ENCODE measurements at places on chromosomes 2 and 18. TPM values are rescaled to one million over a fixed set of nuclear protein-coding genes. Genes with fewer than 3 reads are reported as not detected.

GRCh38 chr2:161352719-161353118 lies 44.5 kb downstream of the PSMD14 start:
- no peaks in the 10 kb centered on the region for H3K36me3 ChIP-seq
- DNase-seq = no peak
- H3K27ac ChIP-seq = no peak overlapping the region
- no peaks in the 10 kb centered on the region for H3K4me1 ChIP-seq
- H3K4me3 ChIP-seq = no peak overlapping the region
- H3K27me3 ChIP-seq = no peaks in the 10 kb centered on the region

DNA sequence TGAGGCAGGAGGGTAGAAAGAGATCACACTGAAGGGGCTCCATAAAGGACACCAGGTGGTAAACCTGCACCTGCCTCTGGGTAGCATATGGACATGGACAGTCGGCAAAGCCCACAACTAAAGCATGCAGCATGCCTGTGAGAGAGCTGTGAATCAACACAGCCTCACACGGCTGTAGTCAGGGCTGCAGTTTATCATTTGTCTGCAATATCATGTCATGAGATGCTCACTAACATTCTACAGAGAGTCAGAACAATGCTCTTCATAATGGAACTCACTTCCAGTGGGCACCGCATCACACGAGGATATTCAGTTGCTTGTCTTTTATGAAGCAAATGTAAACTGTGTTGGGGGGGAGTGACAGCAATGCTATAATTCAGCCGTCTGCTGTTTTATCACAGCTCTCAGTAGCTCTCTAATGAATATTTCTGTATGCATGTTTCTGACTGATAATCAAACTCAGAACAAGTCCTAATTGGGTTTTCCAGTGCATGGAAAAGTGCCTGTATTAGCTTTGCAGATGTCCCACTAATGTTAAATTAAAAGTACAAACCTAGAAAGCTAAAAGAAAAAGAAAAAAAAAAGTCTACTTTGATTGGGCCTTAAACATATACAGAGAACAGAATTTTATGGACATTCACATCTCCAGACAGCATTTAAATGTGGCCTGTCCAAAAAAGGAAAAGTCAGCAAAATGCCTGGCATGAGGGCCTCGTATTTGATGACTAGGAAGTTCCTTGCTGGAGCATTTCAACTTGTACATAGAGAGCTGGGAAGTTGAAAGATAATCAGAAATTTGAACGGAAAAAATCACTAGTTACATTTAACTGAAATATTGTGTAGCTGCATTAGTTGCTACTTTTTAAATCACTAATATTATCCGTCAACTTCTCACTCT lies 406.1 kb upstream of the SOX11 start:
- H3K27ac ChIP-seq = no peak overlapping the region
- no peaks in the 10 kb centered on the region for H3K4me1 ChIP-seq
- no peak overlapping the region for H3K4me3 ChIP-seq
- H3K27me3 ChIP-seq = no peaks in the 10 kb centered on the region

DNA sequence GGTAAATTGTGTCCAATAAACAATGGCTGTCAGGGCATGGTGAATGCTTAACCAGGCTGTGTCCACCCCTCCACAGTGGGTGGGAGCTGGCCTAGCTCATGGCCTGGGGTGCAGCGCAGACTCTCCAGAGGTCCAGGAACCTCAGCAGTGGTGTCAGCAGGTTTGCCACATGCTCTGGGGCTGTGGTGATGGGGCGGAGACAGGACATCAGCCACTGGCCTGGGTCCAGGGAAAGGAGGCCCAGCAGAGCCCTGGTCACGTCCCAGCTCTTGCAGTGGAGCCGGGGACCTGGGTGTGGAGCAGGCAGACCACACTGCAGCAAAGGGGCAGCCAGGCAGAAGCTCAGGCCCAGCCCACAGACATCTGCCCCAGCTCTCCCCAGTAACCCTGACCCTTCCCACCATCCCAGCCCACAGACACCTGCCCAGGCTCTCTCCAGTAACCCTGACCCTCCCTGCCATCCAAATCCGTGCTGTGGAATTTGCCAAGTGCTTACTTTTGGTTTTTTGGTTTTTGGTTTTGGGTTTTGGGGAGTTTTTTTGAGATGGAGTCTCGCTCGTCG lies 13.8 kb upstream of the KIF1A start:
- no peaks in the 10 kb centered on the region for H3K36me3 ChIP-seq
- peaks cover 43% of the 10 kb centered on the region for H3K27me3 ChIP-seq

DNA sequence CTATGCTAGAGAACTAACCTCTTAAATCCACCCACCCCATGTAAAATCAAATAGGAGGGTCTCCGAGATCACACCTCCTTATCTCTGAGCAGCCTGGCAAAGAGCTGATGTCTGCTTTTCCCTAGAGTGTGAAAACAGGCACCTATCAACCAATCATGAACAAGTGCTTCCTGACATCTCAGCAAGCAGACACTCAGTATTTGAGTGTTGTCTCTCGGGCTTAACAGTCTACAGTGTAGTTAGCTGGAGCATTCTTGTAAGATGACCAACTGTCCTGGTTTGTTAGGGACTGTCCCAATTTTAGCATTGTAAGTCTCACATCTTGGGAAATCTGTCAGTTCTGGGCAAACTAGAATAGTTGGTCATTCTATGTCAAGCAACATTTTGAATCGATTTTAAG lies 26.4 kb downstream of the MARCHF4 start:
- no peak overlapping the region for H3K4me3 ChIP-seq
- no peaks in the 10 kb centered on the region for H3K36me3 ChIP-seq
- no peaks in the 10 kb centered on the region for H3K27me3 ChIP-seq
- DNase-seq = no peak
- peaks cover 50% of the 10 kb centered on the region for H3K4me1 ChIP-seq

OBSL1 gene
- total RNA-seq = 60.4 TPM

DNA sequence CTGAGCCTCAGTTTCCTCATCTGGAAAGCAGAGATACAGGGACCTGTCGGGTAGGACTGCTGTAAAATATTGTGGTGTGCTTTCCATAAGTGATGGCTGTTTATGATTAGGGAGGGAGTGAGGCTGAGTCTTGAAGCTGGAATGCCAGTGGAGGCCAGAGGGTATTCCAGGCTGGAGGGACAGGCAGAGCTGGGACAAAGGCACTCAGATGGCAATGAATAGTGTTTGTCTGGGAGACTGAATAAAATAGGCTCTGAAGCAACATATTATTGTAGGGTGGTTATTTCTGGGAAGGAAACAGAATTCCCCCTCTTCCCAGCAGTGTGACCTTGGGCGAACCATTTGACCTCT lies 120.7 kb downstream of the INHBB start:
- DNase-seq = peak; percentile 58
- H3K27ac ChIP-seq = no peak overlapping the region
- H3K4me3 ChIP-seq = no peak overlapping the region
- H3K27me3 ChIP-seq = no peaks in the 10 kb centered on the region

DNA sequence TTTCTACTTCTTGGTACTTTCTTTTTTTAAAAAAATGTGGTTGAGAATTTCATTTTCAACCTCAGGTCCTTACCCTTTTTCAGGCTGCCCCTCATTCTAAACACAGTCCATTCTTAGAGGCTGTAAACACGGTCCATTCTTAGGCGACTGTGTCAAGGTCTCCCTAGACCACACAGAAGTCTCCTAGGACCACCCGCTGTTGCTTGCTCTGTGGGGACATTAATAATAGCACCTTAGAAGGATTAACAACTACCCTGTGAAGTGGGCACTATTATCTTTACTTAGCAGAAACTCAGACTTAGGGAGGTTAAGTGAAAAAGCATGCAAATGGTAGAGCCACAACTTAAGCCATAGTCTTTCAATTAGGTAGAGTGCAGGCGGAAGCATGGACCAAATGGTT lies 91.7 kb downstream of the RBMS1 start:
- H3K4me3 ChIP-seq = no peak overlapping the region
- no peaks in the 10 kb centered on the region for H3K36me3 ChIP-seq
- DNase-seq = no peak
- peak overlapping the region; percentile 87 for H3K27ac ChIP-seq

DNA sequence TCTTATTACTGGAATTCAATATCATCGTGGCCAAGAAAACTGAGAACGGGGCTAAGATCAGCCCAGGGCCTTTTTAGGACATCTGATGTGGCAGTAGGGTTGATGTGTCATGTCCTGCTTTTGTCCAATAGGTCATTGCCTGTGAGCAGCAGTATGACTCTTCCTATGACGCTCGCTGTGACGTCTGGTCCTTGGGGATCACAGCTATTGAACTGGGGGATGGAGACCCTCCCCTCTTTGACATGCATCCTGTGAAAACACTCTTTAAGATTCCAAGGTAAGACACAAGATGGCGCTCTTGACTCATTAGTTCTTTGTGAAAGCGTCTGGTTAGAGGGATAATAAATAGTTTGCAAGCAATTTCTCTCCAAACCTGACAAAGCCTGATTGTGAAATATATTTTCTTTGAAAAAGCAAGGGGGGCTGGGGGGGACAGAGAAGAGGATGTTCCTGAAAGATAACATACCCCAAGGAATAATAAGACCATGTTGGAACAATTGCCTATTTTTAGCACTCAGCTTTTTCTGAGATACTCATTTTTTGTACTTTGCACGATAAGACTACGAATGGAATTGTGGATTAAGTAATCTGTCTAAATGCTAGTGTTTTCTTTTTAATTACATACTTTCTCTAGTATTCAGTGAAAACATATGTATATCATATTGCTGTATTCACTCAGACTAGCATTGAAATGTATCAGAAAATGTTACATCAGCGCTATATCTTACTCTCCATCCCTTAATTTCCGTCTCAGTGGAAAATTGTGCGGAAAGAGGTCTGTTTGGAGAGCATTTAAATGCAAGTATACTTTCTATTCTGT lies 58.1 kb downstream of the MYO3B start:
- H3K27ac ChIP-seq = no peak overlapping the region
- no peaks in the 10 kb centered on the region for H3K4me1 ChIP-seq
- H3K36me3 ChIP-seq = no peaks in the 10 kb centered on the region
- peak; percentile 70 for DNase-seq
- H3K27me3 ChIP-seq = peaks cover 18% of the 10 kb centered on the region
- no peak overlapping the region for H3K4me3 ChIP-seq

DNA sequence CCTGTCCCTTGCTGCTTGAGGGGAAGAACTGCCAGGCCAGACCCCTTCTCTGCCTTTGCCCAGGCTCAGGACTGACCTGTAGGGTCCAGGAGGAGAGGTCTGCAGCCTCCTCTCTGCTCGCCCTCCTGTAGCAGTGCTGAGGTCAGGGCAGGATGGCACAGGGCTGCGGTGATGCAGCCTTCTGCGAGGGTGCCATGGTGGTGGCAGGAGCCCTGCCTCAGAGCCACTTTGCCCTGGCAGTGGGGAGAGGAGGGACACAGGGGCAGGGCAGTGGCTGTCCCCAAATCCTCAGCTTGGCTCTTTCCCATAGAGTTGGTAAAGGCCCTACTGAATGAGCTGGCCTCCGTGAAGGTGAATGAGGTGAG lies 884 bp downstream of the PROM2 start:
- peaks cover 5% of the 10 kb centered on the region for H3K4me1 ChIP-seq
- H3K4me3 ChIP-seq = no peak overlapping the region
- no peak for DNase-seq
- no peaks in the 10 kb centered on the region for H3K27me3 ChIP-seq

- H3K36me3 ChIP-seq = no peaks in the 10 kb centered on the region
- H3K4me3 ChIP-seq = no peak overlapping the region
- DNase-seq = no peak
- H3K27me3 ChIP-seq = no peaks in the 10 kb centered on the region
- peaks cover 42% of the 10 kb centered on the region for H3K4me1 ChIP-seq
Observed at GRCh38 chr2:191578031-191578430, 99.9 kb upstream of the NABP1 start.

DNA sequence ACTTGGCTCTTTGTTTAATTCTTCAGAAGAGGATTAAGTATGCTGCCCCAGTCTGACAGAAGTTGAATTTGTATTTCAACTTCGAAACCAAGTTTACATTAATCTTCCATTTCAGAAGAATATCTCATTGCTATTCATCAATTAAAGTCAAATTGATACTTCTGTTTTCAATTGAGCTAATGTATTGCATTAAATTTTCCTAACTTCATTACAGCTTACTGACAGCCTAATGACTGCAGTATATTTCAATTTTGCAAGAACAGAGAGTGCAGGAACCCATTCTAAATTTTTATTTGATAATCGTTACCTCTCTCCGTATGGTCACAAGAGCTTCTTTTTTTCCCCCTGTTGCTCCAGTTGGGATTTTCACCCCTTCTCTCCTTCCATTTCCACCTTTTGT lies 218.0 kb downstream of the CALCRL start:
- DNase-seq = no peak
- no peaks in the 10 kb centered on the region for H3K27me3 ChIP-seq
- H3K4me3 ChIP-seq = no peak overlapping the region
- no peak overlapping the region for H3K27ac ChIP-seq
- no peaks in the 10 kb centered on the region for H3K36me3 ChIP-seq

GRCh38 chr2:6877402-6878304 lies at the start of gene RSAD2:
Gene RSAD2 (plus strand): TSS chr2:6877777. CDS start chr2:6877801, 24 bp downstream.
- no peak within 1 kb of the TSS for H3K27ac ChIP-seq
- no peaks in the 10 kb centered on the region for H3K36me3 ChIP-seq
- DNase-seq = peak; percentile 9
- H3K4me1 ChIP-seq = no peaks in the 10 kb centered on the region

- H3K4me3 ChIP-seq = peak overlapping the region; percentile 98
- no peaks in the 10 kb centered on the region for H3K27me3 ChIP-seq
- H3K36me3 ChIP-seq = peaks cover 9% of the 10 kb centered on the region
- peak; percentile 85 for DNase-seq
Observed at GRCh38 chr18:26091047-26091630, 726 bp upstream of the SS18 start.

DNA sequence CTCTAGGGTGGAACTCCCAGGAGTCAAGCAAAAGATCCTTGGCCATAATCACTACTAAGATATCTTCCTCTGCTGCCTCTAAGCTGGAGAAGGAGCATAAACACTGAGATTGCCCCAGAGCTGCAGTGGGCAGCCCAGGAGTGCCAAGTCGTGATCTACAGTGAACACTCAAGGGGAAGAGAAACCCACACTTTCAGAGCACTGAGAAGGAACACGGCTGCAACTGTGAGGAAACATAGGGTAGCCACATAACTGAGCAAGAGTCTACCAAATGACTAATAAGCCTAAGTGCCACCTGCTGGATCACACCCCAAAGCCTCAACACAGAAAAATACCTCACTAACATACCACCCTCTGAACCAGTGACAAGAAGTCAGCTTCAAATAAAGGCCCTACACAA lies 79.6 kb upstream of the RAB12 start:
- DNase-seq = no peak
- no peaks in the 10 kb centered on the region for H3K4me1 ChIP-seq
- peaks cover 4% of the 10 kb centered on the region for H3K27me3 ChIP-seq
- H3K36me3 ChIP-seq = no peaks in the 10 kb centered on the region

PAIP2B gene
- 0.59 TPM for total RNA-seq

IGFBP5 gene
- 29.5 TPM for total RNA-seq

GRCh38 chr2:235021752-235022151 lies 69.9 kb downstream of the SH3BP4 start:
- H3K4me1 ChIP-seq = peaks cover 68% of the 10 kb centered on the region
- H3K4me3 ChIP-seq = no peak overlapping the region
- H3K36me3 ChIP-seq = peaks cover 10% of the 10 kb centered on the region
- DNase-seq = peak; percentile 88

EVA1A gene
- 70.9 TPM for total RNA-seq

All from osteoblast (primary cell).